NCI-H1092 (cell line): ENCODE measurements at places on chromosomes 5 and 9.

DNA sequence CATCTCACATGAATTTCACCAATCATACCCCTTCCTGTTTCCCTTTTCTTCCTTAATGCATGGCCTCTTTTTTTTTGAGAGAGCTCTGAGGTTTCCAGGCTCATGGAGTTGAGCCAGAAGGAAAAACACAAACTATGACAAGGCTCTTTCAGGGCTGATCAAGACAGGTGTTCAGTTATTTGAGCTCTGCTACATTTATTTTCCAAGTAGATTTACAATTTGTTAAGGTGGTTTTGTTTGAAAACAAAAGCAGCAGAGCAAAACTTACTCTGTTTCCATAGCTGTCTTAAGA is 62.4 kb upstream of the IL7R start:
- no peak for DNase-seq

DNA sequence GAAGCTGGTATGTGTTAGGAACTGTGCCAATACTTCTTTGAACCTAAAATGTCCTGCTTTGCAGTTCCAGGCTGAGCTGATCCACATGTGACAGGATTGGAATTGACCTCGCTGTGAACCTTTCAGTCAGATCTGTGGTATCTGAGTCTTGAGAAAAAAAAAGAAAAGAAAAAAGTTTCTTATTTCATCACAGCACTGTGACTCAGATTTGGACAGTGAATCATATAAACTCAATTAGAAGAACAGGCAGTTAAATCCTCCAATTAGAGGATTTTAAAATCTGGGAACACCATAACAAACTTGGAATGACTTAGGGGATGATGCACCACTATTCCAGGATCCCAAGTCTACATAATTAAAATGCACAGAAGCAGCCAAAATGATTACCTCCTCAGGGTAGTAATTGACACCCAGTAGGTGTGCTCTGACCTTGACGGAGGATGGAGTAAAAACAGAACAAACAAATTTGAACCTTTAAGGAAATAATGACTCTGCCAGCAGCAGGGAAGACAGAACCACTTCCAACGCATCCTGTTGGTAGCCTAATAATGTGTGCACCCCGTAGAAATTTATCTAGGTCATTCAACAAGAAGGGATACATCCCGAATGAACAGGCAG is 57.8 kb upstream of the RAI14 start:
- no peak for DNase-seq

DNA sequence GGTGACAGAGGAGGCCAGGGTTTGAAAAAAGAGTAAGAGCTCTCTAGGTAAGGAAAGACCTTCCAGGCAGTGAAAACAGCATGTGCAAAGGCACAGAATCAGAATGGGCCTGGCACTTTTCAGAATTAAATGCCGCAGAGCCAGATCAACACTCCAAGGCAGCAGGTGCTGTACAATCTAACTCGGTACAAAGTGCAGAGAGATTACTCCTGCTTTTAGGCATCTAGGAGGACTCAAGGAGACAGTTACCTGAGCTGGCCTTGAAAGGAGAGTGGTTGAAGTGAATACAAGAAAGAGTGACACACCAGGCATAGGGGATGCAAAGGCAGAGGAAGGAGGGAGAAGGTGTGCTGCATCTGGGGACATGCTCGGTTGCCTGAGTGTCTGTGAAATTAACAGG is 21.5 kb downstream of the HRH2 start:
- no peak for DNase-seq

DNA sequence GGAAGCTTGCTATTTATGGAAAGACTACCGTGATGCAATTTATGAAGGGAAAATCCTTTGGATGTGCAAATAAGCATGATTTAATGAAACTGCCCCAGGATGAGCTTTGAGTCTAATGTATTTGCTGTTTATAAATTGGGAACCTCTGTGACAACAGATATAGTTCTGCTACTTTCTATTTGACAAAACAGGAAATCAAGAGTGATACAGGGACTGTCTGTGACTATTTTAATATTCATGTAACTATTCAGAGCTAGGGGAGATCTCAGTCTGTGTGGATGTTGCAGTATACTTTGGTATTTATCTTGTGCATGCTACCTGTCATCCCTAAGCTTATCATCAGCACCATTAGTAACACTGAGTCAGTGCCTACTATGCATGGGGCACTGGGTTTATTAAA is 132.1 kb downstream of the PDZD2 start:
- no peak for DNase-seq

GRCh38 chr5:14399054-14399692 is 182.4 kb upstream of the OTULINL start:
- DNase-seq = peak; percentile 44

DNA sequence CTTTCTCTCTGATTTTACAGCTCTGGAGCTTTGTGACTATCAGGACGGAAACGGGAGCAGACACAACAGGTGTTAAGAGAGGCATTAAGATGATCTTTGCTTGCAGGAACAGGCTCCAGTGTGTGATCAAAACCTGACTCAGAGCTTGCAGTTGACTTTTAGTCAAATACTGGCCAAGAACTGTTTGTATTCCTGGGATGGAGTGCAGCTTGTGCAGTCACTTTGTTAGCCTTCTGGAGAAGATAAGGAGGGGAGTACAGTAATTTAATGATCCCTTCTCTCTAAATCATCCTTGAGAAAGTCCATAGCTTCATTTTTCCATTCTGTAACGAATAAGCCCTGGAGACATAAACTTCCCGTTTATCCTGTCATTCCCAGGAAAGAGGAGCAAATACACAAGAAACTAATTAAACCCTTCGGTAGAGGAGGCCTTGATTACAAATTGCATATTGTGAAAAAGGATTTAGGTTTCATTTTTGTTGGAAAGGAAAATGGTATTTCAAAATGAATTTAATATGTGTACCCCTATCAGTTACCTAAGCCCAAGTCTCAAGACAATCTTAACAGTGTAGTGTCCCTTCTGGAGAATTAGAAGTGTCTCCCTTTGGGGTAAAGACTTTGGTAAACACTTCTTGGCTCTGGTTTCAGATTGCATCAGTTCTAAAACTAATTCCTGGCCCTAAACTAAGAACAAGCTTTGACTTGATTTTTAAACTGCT is 3.1 kb upstream of the STOM start:
- DNase-seq = no peak

DNA sequence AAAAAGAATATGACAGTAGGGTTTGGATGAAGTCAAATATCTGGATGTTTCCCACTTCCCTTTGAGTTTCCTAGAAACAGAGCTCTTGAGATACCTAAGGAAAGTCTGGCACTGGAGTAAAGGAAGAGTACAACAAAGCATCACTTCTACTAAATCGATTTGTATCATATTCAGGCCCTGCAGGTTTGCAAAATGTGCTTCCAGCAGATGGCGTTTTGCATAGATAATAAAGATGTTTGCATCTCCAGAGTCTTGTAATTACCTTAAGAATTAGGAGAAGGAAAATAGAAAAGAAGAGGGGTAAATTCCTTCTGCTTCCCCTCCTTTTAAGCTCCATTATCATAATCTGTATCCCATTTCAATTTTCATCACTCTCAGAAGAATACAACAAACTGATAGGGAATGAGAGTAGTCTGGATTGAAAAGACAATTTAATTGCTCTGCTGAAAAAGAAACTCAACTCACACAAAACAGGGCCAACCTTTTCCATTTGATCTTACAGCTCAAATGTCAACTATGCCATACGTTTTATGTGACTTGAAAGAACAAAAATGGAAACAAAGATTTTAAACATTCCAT is 380.4 kb downstream of the PTPRD start:
- DNase-seq = no peak

DNA sequence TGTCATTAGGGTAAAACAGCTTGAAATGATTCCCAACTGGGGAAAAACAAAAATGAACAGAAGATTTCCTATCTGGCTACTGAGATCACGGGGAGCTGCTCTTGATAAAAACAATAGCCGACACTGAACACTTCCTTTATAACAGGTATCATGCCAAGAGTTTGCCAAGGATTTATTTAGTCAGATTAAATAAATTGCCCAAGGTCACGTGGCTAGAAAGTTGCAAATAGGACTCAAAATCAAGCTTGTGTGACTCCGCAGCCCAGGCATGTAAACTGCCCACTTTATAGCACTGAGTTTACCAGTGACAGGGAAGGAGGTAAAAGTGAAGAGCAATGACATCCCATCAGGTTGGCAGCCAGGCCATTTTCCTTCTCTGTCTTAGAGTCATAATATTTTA is 120.7 kb upstream of the ZNF618 start:
- no peak for DNase-seq

GRCh38 chr9:110928599-110928998 is 109.7 kb downstream of the LPAR1 start:
- DNase-seq = no peak

DNA sequence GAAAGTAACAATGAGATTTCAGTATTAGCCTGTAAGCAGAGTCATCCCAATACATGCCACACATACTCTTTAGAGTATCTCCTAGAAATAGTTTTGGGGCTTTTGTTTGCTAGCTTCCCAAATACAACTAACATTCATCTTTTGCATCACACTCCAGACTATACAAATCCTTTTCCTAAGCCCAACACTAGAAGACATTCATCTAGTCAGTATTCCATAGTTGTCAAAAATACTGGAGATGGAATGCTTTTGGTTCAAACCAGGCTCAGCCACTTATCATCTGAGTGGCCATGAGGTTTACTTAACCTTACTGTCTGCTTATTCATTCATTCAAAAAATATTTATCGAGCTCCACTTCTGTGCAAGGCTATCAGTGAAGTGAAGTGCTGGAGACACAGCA is 205.1 kb upstream of the SGCD start:
- DNase-seq = no peak

DNA sequence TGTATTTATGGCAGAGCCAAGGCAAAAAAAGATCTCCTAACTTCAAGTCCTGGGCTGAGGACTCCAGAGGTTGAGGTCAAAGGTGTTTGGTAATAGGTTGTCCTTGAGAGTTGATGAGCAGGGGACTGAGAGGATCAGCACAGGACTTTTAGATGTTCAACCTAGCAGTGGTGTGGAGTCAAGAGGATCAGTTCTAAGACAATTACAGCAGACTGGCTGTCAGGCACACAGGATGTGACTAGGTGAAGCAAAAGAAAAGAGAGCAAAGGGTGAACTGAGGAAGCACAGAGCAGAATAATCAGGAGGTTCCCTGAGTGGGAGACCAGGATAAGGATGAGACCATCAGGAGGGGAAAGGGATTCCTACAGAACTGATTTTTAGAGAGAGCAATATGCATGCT is 10.9 kb downstream of the GZMA start:
- DNase-seq = no peak

- no peak for DNase-seq
Measured at GRCh38 chr5:127423173-127423798, 94.2 kb upstream of the PRRC1 start.

DNA sequence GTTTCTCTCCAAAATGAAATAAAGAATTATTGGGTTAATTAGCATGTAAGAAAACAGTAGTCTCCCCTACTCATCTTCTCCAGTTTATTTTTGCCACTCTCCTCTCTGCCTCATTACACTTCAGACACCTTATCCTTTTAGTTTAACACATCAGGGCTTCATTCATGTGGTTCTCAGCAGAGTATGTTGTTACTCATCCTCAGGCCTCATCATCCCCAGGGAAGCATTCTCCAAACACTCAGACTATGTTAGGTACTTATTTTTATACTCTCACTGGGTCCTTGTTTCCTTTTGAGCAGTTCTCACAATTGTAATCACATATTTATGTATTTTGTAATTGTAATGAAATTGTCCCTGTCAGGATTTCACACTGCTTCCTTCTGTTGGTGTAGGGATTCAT is 470.5 kb downstream of the PDE4D start:
- no peak for DNase-seq

DNA sequence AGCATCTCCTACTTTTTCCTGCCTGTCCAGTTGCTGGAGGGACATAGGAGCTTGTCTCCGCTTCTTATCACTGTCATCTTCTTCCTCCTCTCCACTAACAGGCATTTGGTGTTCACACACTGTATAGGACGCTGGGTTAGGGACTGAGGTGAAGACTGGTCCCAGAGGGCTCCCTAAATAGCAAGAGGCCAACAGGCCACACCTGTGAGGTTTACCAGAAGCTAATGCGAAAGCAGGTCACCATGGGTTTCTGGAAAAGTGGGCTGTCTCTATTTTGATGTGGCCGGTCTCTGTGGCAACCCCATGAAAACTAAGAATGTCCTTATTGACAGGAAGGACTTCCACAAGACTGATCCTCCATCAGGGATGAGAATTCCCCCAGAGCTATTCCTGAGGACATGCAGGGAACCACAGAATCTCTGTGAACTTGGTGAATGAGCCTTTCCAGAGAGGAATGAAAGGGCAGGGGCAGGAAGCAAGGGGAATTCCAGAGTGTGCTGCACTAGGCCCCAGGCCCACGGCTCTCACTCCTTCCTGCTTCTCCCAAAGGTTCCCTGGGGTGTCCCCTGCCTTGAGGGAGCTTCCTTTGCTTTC is 61.7 kb downstream of the DAP start:
- DNase-seq = no peak

DNA sequence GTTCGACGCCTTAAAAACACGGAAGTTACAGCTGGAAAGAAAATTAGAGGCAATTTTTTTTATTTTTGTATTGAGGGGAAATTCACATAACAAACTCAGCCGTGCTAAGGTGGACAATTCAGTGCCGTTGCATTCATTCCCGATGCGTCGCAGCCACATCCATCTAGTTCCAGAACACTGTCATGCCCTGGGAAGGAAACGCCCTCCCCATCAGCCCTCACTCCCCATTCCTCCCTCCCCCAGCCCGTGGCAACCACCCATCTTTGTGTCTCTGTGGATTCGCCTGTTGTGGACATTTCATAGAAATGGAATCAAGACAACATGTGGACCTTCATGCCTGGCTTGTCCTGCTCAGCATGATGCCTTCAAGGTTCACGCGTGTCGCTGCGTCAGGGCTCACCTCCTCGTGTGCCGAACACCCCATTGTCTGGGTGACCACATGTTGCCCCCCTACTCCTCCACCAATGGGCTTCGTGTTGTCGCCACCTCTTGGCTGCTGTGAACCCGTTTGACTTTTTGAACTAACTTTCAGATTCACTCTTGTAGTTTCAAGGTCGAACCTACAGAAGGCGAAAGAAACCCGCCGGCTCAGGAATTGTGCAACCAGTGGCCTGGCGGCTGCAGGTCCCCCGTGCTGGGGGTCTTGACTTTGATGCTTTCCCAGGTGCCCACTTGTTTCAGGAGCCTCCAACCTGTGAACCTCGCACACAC is 17.4 kb upstream of the CAMSAP1 start:
- no peak for DNase-seq

DNA sequence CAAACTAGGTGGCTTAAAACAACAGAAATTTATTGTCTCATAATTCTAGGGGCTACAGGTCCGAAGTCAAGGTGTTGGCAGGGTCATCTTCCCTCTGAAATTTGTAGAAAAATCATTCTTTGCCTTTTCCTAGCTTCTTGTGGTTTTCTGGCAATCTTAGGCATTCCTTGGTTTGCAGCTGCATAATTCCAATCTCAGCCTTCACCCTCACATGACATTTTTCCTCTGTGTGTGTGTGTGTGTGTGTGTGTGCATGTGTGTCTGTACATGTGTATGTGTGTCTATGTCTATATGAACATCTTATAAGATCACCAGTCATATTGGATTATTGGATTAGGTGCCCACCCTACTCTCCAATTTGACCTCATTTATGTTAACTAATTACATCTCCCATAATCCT is 330.6 kb downstream of the CHSY3 start:
- no peak for DNase-seq

- no peak for DNase-seq
Measured at GRCh38 chr5:109705596-109705995, 15.9 kb downstream of the MAN2A1 start.
